Nephron progenitor cell (in vitro differentiated cells): ENCODE measurements at places on chromosomes 1 and 21.

DNA sequence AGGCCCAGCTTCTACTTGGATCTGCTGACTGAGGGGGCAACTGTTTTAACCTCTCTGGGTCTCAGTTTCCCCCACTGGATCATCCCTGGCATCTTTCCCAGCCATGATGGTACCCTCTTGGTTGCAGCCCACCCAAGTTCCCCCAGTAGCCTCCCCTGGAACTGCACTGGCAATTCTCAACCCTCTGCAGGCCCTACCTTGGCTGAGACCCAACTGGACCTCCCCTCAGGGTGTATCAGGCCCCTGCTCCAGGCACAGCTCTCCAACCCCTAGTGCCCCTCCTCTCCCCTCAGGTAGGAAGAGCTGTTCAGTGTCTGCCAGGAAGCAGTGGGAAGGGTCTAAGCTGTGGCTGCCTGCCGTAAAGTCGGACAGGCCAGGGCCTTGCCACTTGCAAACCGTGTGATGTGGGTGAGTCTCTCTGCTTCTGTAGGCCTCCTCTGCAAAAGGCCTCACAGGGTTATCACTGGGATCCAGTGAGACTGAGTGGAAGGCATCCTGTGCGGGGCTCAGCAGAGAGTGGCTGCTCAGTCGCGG, 32.1 kb downstream of the RHBG start:
- H3K27ac ChIP-seq, result no peak overlapping the region
- H3K27me3 ChIP-seq, result peaks cover 74% of the 10 kb centered on the region
- no peaks in the 10 kb centered on the region for H3K36me3 ChIP-seq
- H3K4me3 ChIP-seq, result no peak overlapping the region
- no peak for DNase-seq

- H3K27me3 ChIP-seq, result peaks cover 5% of the 10 kb centered on the region
- no peaks in the 10 kb centered on the region for H3K36me3 ChIP-seq
- peaks cover 22% of the 10 kb centered on the region for H3K4me1 ChIP-seq
- no peak overlapping the region for H3K4me3 ChIP-seq
- H3K27ac ChIP-seq, result no peak overlapping the region
Observed at GRCh38 chr1:28301368-28302174, 27.3 kb upstream of the MED18 start.

GRCh38 chr1:1435106-1435903, at the start of gene VWA1:
Gene VWA1 (plus strand): TSS chr1:1435690. CDS start chr1:1435749, 59 bp downstream.
- peak; percentile 85 for DNase-seq
- no peaks in the 10 kb centered on the region for H3K36me3 ChIP-seq
- H3K27ac ChIP-seq, result peak within 1 kb of the TSS; percentile 90
- H3K4me3 ChIP-seq, result peak within 1 kb of the TSS; percentile 82
- peaks cover 38% of the 10 kb centered on the region for H3K4me1 ChIP-seq

- H3K4me1 ChIP-seq, result peaks cover 22% of the 10 kb centered on the region
- H3K36me3 ChIP-seq, result no peaks in the 10 kb centered on the region
- H3K27ac ChIP-seq, result no peak overlapping the region
- DNase-seq, result no peak
- no peaks in the 10 kb centered on the region for H3K27me3 ChIP-seq
- H3K4me3 ChIP-seq, result no peak overlapping the region
Observed at GRCh38 chr1:7497107-7497637, 273.9 kb upstream of the VAMP3 start.

DNA sequence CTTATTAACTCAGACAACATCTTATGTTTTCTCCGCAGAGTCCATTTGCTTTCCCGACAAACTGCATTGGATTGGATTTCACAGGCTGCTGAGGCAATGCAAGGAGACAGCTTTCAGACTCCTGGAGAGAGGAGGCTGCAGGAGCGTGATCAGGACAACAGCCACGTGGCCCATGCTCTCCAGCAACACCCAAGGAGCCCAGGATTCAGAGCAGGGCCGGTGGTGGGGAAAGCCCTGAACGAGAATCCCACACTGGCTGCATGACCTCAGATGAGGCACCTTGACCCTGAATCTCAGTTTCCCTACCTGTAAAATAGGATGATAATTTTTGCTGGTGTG, 78.3 kb upstream of the NFASC start:
- no peak overlapping the region for H3K4me3 ChIP-seq
- no peak overlapping the region for H3K27ac ChIP-seq
- no peak for DNase-seq
- no peaks in the 10 kb centered on the region for H3K36me3 ChIP-seq
- H3K4me1 ChIP-seq, result peaks cover 12% of the 10 kb centered on the region
- peaks cover 30% of the 10 kb centered on the region for H3K27me3 ChIP-seq

- peaks cover 29% of the 10 kb centered on the region for H3K4me1 ChIP-seq
- peak overlapping the region; percentile 94 for H3K27ac ChIP-seq
- peaks cover 14% of the 10 kb centered on the region for H3K36me3 ChIP-seq
- H3K4me3 ChIP-seq, result peak overlapping the region; percentile 62
- H3K27me3 ChIP-seq, result no peaks in the 10 kb centered on the region
Observed at GRCh38 chr1:155166471-155167165, 6.5 kb downstream of the KRTCAP2 start.

DNA sequence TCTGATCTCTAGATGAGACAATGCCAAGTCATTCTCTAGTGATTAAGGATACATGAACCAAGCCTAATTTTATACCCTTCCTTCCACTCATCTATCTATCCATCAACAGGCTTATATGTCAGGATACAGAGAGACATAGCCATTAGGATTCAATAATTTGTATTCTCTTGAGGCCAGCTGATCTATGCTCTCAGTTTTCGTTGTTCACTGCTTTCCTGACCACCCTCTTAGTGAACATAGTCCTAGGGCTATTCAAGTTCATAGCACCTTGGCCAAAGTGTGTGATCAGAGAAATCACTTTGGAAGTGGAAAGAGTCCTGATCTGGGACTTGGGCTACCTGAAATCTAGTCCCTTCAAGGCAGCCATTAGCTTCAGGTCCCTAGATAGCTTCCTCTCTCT, 4.2 kb upstream of the KPRP start:
- no peak overlapping the region for H3K27ac ChIP-seq
- H3K36me3 ChIP-seq, result no peaks in the 10 kb centered on the region
- DNase-seq, result no peak
- peaks cover 7% of the 10 kb centered on the region for H3K27me3 ChIP-seq
- no peaks in the 10 kb centered on the region for H3K4me1 ChIP-seq
- H3K4me3 ChIP-seq, result no peak overlapping the region

DNA sequence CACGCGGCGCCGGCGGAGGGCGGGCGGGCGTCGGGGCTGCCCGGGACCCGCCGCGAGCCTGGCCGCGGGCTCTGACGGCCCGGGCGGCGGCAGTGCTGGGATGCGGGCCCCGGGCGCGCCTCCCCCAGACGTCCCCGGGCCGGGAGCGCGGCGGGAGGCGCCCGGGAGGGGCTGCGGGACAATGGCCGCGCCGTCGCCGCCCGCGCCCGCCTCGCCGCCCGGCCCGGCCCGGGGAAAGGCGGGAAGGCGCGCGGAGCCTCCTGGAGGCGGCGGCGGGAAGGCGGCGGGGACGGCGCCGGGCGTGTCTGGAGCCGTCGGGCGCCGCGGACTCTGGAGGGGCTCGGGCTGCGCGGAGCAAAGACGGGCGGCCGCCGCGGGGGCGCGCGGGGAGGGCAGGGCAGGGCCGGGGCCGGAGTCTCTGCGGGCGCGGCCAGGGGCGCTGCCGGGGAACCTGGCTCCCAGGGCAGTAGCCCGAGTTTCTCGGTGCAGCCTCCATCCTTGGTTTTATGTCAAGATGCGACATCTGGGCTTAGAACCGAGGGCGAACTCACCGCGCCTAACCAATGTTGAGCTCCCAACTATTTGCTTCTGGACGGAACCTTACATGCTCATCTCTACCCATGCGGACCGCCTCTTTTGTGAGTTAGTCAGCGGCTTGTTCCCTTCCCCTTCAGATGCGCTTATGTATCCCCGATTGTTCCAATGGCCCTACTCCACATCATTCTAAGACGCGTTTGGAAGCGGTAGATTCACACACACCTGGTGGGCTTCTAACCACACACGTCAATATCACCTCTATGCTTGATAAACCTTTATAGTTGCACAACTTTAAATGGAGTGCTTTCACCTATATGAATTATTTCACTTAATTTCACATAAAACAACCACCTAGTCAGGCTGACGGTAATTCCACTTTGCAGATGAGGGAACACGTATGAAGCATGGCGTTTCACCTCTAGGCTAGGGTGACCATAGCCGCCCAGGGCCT, 651 bp downstream of the ZBTB8A start:
- H3K36me3 ChIP-seq, result peaks cover 13% of the 10 kb centered on the region
- peak overlapping the region; percentile 95 for H3K4me3 ChIP-seq
- H3K27ac ChIP-seq, result no peak overlapping the region
- H3K4me1 ChIP-seq, result peaks cover 31% of the 10 kb centered on the region
- peak; percentile 69 for DNase-seq
- peaks cover 18% of the 10 kb centered on the region for H3K27me3 ChIP-seq

- DNase-seq, result no peak
- H3K27ac ChIP-seq, result no peak overlapping the region
- H3K27me3 ChIP-seq, result peaks cover 64% of the 10 kb centered on the region
- H3K4me3 ChIP-seq, result peak overlapping the region; percentile 3
Observed at GRCh38 chr1:15249081-15249480, 2.1 kb downstream of the FHAD1 start.

DNA sequence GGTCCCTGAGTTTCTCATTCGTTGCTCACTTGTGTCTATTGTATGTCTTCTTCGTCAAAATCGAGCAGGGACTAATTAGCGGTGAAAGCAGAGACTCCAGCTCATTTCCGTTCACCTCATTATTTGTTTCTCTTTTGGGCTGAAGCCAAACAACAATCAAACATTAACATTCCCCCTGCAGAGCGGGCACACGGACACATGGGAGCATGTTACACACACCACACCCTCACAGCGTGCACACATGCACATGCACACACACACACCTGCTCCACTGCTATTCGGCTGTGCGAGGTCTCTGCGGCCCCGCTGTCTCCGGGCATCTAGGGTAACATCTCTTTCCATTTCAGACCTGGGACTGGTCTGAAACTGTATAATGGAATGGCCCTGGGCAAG, 58.5 kb upstream of the LRRC8D start:
- H3K27ac ChIP-seq, result no peak overlapping the region
- no peak for DNase-seq
- peak overlapping the region; percentile 88 for H3K4me3 ChIP-seq
- peaks cover 43% of the 10 kb centered on the region for H3K4me1 ChIP-seq
- H3K27me3 ChIP-seq, result peaks cover 43% of the 10 kb centered on the region

- H3K4me1 ChIP-seq, result no peaks in the 10 kb centered on the region
- H3K4me3 ChIP-seq, result no peak overlapping the region
- H3K27ac ChIP-seq, result no peak overlapping the region
- peaks cover 8% of the 10 kb centered on the region for H3K27me3 ChIP-seq
- no peaks in the 10 kb centered on the region for H3K36me3 ChIP-seq
Observed at GRCh38 chr1:73161418-73161817, 879.1 kb upstream of the NEGR1 start.
